Smooth muscle cell of the umbilical artery (primary cell): ENCODE measurements at places on chromosomes 1 and 21. TPM values are rescaled to one million over a fixed set of nuclear protein-coding genes. Genes with fewer than 3 reads are reported as not detected.

The GSTM5 gene
- 1.8 and 2.3 TPM in 2 replicates for total RNA-seq

The DNMT3L gene
- not detected in 2 replicates for total RNA-seq

The ATP1A4 gene
- total RNA-seq: not detected in 2 replicates

The PRRX1 gene
- total RNA-seq: 11.0 and 52.9 TPM in 2 replicates

The NTNG1 gene
- total RNA-seq: 0.30 and 2.2 TPM in 2 replicates

The SELENBP1 gene
- total RNA-seq: 11.2 and 14.6 TPM in 2 replicates

The HCRTR1 gene
- total RNA-seq: 0.14 and 0.30 TPM in 2 replicates

The TRIM58 gene
- total RNA-seq: 0.05 TPM in 1 of 2 replicates, not detected in the other

The HYI gene
- 49.8 and 51.4 TPM in 2 replicates for total RNA-seq

The MATN1 gene
- total RNA-seq: under 0.01 and 0.18 TPM in 2 replicates
